ENCODE measurements at places on chromosomes 4 and X. TPM values are rescaled to one million over a fixed set of nuclear protein-coding genes. Genes with fewer than 3 reads are reported as not detected.

DNA sequence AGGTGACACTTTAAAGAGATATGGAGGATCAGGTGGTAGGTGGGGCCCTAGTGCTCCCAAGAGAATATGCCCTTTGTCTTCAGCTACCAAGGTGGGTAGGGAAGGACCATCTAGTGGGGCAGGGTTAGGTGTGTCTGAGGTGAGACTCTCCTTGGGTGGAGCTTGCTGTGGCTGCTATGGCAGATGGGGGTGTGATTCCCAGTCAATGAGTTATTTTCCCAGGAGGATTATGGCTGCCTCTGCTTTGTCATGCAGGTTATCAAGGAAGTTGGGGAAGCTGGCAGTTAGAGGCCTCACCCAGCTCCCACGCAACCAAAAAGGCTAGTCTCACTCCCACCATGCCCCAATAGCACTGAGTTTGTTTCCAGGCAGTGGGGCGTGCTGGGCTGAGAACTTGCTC lies 18.0 kb upstream of the SPIN2A start:
- DNase-seq, result no peak

GRCh38 chr4:184756399-184756798 lies 22.5 kb upstream of the CENPU start:
- DNase-seq, result no peak

- DNase-seq, result no peak
Measured at GRCh38 chrX:110001740-110002299, 1.1 kb upstream of the TMEM164 start.

Gene GDPD2
- polyA plus RNA-seq, result 25.9 TPM

Gene NHSL2
- under 0.01 TPM for polyA plus RNA-seq

Gene DKK2
- 0.10 TPM for polyA plus RNA-seq

Gene ENPEP
- polyA plus RNA-seq, result 79.4 TPM

Gene PRDM8
- polyA plus RNA-seq, result not detected
